NCI-H2029 (cell line): ENCODE measurements at places on chromosomes 16 and 17.

GRCh38 chr17:79080761-79081290 lies 6.2 kb downstream of the ENGASE start:
- DNase-seq: no peak

DNA sequence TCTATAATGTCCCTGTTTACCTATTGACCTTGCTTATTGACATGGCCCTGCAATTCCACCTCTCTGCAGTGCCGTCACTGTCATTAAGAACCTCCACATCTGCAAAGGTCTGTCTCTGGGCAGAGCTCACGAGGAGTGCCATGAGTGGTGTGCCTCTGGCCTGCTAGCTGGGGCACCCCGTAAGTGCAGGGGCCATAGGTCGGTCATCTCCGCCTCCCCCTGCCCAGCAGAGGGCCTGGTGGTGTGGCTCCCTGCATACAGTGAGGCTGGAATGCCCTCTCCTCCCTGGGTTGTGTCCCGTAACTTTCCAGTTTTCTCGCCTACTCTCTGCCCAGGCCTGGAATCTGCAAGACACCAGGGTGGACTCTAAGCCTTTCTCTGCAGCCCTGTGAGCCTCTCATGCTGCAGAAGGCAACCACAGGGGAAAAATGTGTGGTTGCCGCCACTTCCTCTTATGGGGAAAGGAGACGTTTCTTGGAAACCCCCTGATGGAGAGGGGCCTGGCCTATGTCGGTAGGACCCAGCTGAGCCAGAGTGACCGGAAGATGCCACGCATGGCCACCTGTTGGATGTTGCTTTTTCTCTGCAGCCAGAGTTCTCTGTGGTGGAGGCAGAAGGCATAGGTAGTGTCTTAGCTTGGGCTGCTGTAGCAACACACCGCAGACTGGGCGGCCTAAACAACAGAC lies 2.7 kb upstream of the SNX20 start:
- no peak for DNase-seq

DNA sequence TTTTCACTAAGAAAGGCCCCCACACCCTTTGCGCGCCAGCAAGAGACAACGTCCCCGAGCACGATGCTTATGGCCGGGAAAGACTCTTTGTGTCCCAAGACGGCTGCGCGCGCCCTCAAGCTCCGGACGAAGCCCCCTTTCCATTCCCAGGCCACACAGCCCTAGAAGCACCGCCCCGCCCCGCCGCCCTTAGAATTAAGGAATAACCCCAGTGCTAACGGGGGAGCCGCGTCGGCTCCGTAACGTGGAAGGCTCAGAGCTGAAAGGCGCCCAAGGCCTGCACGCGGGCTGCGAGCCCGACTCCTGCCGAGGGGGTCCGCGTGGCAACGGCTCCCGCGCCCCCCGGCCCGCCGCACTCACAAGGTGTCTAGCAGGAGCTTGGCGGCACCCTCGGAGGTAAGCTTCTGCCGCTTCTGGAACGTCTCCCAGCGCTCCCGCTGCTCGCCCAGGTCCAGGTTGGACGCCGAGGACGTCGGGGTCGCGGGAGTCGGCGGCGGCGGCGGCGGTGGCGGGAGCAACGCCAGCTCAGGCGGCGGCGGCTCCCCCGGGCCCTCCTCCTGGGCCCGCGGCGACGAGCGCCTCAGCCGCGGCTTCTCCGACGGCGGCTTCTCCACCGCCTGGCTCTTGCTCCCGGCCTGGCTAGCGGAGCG lies 477 bp downstream of the CENPV start:
- no peak for DNase-seq

DNA sequence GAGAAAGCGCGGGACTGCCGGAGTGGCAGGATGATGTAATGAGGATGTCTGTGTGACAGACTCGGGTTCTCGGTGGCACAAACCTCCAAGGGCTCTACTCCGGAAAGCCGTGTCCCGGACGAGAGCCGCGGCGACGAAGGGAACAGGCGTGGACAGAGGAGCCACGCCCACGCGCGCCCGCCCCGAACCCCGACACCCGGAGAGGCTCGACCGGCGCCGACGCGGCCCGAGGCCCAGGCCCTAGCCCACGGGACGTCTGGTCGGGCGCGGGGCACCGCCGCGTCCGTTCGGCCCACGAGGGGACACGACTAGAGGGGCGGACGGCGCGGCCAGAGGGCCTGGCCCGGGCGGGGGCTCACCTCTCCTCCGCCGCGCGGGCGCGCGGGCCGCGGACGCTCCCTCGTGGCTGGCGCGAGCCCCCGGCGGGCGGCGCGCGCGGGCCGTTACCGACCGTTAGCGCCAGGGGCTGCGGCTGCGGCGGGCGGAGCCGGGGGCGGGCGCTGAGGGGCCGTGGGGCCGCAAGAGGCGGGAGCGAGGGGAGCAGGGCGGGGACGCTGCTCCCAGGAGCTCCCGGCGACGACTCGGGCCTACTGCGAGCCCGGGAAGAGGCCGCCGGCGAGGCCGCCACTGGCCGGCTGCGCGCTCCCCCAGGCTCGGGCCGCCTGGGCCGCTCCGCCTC lies 2.1 kb upstream of the IRX5 start:
- no peak for DNase-seq

- no peak for DNase-seq
Observed at GRCh38 chr16:11033629-11034420, 89.5 kb downstream of the CLEC16A start.

DNA sequence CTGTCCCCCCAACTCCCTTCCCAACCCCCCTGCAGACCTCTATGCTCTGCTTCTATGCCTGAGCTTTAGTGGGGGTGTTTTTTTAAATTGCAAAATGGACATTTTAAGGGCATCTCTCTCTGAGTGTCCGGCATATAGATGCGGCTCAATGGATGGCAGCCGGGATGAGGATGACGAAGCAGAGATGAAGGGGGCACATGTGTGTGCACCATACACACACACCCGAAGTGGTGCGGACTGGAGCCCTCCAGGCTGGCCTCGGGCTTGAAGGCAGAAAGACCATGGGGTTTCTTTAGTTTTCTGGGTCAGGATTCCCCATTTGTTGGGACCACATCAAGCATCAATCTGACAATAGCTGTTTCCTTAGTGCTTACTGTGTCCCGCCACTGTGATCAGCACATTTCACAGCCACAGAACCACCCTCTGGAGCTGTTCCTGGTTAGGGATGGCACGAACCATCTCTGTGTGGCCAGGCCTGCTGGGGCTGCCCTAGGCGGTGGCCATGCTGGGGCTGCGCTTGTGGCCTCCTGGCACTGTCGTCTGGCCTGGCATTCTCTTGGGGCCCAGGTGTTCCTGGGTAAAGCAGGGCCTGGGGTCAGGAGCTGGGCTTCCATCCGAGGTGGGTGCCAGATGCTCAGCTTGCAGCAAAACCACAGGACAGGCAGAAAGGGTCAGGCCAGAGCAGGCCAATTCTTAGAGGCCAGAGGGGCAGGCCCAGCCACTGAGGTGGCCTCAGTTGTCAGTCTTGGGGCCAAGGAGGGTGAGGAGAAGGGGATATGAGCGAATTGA lies 49.9 kb downstream of the NT5M start:
- DNase-seq: no peak

DNA sequence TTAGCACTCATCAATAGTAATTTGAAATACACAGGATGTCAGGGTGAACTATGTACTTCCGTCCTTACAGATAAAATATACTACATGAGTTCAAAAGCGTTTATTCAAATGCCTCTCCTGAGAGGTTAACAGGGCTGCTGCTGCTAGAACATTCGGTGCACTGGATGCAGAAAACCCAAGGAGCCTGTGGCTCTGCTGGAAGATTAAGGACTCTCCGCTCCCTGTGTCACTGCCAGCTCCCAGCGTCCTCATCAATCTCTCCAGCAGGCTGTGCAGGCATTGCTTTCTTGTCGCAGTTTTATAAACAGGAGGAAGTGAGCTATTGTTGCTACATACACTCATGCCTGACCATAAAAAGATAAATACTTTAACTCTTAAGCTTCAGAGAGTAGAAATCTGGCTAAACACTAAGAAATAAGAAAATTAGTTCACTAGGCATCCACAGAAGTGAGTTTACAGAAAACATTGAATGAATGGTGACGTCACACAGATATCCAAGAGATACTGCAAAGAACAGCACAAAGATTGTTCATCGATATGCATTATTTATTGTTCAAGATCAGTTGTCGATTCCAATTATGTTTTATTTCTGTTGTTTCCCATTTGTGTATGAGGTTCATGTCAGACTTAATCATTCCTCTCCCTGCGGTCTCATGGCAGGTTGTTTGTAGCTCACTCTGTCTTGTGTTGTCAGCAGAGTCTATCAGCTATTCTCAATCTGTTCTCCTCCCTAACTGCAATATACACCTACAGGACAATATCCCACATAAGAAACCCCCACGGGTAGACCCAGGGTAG lies 127.9 kb upstream of the MON1B start:
- DNase-seq: no peak

DNA sequence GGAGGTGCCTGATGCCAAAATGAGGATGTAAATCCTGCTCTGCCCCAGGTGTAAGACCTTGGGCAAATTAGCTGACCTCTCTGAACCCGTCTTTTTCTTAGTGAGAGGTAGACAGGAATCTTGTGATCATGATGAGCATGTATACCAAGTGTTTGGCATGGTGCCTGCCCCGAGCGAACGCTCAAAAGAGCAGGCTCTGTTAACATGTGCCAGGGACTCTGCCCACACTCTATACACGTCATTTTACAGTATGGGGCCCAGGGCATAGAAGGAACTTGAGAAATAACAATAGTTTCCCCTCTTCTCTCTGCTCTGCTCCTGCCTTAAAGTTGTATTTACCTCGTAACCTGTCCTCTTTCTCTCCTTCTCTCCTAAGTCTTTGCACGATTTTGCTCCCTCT lies 9.3 kb upstream of the MAF start:
- no peak for DNase-seq
